ENCODE measurements at places on chromosomes 1 and 21.

GRCh38 chr1:195529881-195530280 is 1078.4 kb downstream of the KCNT2 start:
- DNase-seq, result no peak

DNA sequence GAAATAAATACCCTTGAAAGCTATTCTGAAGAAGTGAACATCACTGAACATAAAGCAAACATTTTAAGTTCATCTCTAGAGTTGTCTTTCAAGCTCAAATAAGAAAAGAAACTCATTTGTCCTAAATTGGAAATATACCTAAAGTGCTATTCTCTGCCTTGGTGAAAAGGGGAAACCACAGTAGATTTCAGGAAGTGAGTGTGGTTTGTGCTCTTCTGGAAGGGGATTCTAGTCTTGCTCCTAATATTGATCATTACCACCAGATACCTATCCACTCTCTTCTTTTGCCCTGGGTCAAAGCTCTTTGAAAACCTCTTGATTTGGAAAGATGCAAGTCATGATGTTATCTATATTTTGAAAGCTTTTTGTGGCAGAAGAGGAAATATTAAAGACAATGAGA is 798.1 kb downstream of the ADGRL2 start:
- no peak for DNase-seq

GRCh38 chr1:59948990-59949389 is 22.4 kb upstream of the CYP2J2 start:
- no peak for DNase-seq

DNA sequence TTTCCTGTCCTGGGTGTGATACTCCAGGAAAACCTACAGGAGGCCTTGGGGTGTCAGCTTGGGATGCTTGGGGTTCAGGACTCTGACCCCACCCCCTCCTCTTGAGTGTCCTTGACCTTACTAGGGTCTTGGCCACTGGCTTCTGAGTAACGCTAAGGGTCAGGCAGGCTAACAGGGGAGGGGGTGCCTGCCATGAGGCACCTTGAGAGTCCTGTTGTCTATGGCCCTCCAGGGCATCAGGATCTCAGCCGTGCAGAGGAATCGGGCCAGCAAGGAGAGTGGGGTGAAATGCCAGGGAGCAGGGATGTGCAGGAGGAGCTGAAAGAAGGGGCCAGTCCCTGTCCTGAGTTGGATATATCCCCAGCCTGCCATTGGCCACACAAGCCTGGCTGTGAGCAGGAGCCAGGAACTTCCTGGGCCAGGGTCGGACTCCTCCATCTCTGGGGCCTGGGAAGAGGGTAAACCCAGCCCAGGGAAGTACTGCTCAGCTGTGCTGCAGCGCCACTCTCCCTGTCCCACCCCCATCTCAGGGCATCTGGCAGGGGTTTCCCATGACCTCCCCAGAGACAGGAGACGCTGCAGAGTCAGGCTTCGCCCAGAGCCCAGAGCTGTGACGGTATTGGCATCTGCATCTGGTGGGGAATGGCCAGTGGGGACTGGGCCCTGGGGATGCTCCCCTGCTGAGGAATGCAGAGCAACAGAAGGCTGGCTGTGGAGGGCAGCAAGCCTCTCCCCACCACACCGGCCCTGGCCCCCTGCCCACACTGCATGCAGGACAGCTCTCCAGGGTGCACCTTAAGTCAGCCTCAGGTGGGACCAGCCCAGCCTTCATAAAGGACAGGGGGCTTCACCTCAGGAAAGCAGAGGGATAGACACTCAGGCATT is 6.3 kb downstream of the KIF21B start:
- DNase-seq, result no peak

Measured in kidney glomerular epithelial cell (primary cell).